ENCODE measurements at places on chromosomes 11 and 22. TPM values are rescaled to one million over a fixed set of nuclear protein-coding genes. Genes with fewer than 3 reads are reported as not detected.

Gene SCUBE1
- 0.47 TPM for total RNA-seq

Gene OR52J3
- not detected for total RNA-seq

DNA sequence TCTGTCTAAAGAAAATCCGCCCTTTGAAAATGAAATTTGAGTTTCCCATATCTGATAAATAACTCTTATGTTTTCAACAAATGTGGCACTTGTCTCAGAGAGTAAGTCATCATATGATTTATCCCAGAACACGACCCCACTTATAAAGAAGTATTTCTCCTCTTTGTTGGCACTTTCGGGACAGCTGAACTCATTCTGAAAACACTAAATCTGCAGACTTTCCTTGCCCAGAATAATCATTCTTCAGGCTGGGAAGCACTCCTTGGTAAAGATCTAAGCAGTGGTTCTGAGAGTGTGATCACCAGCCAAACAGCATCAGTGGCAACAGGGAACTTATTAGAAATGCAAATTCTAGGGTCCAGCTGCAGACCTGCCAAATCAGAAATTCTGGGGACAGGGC is 532.2 kb upstream of the API5 start:
- DNase-seq: no peak

DNA sequence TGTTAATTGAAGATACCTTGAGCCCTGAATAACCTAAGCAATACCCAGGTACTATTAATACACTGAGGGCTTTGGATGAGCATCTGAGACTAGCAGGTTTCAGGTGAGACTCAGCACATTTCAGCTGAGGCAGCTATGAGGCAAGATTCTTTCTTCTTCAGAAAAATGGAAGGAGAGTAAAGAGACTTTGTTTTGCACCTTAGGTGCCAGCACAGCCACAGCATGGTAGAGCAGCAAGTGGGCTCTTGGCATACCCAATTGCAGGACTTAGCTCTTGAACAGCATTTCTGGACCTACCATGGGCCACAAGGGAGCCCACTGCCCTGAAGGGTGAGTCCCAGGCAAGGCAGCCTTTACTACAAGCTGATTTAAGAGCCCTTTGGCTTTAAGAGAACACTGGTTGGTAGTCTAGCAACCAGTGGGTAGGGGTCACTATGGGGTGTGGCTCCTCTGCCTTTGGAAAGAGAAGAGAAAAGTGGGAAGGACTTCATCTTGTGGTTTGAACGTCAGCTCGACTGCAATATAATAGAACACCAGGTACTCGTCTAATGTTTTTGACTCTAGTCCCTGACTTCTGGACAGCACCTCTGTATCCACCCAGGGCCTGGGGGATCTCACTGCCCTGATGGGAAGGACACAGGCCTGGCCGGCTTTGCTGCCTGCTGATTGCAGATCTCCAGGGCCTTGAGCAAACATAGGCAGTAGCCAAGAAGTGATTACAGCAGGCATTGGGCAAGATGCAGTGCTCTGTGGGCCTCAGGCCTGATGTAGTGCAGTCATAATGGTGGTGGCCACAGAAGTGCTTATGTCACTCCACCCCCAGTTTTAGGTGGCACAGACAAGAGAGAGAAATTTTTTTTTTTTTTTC is 73.3 kb downstream of the GLYATL1 start:
- DNase-seq: no peak

DNA sequence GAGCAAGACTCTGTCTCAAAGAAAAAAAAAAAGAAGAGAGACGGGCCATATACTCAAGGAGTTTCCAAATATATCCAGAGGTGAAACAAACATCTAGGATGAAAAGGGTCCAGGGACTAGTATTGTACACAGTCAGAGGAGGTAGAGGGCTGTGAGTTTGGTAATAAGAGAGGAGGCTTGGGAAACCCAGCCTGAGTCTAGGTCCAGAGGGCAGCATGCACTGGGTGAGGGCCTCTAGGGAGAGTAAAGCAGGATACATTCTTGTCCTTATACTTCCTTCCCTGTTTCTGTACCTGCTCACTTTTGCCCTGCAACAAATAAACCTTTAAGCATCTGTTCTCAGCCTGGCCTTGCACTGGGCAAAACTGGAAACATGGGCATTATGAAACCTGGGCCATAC is 31.5 kb downstream of the STIM1 start:
- no peak for DNase-seq

- no peak for DNase-seq
Measured at GRCh38 chr11:1864831-1865665, 12.2 kb downstream of the LSP1 start.

DNA sequence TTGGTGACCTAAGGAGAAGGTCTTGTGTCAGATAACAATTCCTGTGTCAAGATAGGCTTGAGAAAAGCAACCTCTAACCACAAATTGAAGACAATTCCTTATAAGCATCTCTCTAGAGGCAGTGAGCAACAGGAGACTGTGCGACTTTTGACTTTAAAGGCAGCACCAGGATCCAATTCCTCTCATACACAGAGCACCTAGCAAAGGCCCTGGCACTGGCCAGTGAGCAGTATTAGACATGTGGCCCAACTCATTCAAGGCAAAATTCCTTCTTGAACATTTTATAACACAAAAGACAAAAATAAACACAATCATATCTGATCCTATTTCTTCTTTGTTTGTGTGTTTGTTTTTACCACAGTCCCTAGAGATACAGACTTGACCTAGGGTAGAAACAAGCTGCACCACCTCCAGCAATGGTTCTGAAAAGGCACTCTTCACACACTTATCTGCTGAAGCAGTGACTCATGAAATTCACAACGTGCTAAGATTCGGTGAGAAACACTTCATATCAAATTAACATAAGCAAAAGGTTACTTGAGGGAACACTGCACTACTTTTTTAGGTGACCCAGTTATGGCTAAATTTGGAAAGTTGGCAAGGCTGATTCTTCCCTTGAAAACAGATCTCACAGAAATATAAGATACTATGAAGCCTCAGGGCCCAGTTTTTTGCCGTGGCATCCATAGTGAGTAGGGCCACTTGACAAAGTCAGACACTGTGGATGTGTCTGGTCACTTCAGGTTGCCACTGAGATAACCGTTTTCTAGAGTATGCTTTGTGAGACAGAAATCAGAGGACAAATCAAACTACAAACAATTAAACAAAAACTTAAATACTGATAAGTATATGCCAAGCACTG is 1018.9 kb downstream of the DLG2 start:
- DNase-seq: no peak

- no peak for DNase-seq
Measured at GRCh38 chr11:61781585-61781984, 10.8 kb downstream of the TMEM258 start.
